Activated B cell treated with CpG ODN at 0.5 μM for 24 hours (primary cell): ENCODE measurements at places on chromosomes 16 and 17.

DNA sequence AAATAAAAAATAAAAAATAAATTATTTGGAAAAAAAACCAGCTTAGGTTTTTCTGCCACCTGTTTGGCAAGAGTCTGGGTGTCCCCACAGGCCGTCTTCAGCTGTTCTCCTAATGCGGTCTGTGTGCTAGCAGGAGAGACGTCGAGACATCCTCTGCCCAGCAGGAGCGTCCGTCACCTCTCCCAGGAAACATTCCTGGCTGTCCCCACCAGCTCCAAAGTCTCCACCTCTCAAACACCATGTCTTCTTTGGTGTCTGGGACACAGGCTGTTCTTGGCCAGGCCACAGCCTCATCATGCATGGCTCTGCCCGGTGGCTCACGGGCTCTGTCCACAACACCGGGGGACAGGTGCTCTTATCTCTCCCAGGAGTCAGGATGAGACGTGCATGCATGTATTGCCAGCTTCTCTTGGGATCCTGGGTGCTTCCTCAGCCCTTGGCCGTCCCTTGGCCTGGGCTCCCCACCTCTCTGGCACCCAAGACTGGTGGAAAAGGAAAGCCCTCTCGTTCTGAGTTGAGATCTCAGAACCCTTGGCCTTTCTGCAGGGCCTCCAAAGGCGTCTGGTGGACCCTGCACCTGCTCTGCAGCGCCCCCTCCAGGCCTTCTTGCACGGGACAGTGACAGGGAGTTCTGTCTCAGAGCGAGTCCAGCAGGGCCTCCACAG, 84.9 kb upstream of the CBX4 start:
- DNase-seq: no peak

GRCh38 chr17:83119987-83120864, 40.8 kb downstream of the METRNL start:
- peak; percentile 55 for DNase-seq

DNA sequence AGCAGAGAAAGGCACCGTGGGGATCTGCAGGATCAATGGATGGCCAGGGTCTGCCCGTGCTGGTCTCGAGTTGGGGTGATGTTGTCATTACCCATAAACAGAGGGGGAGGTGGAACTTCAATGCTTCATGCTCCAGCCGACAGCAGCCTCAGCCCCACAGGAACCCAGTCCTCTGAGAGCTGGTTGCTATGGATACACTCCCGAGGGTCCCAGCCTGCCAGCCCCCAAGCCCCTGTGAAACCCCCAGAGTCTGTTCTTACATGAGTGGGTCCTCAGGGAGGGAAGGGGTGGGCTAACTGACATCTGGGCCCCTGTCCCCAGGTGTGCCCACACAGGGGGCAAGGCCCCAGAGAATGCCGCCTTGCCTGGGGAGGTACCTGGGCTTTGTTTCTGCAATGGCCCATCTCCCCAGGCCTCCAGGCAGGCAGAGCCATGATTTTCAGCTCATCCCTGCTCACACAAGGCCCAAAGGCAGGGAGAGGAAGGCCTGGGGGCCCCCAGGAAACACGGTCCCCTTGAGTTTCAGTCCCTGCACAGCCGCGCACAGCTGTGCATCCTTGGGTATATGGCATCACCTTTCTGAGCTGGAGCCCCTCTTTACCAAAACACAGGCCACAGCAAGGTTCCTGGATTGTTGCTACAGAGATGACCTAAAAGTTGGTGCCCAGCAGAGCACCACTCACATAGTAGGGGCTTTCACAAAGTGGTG, 223.7 kb downstream of the ZNF423 start:
- no peak for DNase-seq

DNA sequence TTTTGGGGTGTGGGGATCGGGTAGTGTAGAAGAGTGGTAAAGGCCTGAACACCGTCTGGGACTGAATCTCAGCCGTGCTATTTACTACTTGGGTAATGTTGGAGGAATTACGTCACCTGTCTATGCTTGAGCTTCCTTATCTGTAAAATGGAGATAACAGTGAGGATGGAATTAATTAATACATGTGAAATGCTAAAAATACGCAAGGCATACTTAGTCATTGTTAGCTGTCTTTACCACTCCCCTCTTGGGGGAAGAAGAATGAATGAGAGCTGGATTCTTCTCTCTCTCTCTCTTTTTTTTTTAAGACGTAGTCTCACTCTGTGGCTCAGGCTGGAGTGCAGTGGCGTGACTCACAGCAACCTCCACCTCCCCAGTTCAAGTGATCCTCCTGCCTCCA, 41.1 kb upstream of the TANGO6 start:
- no peak for DNase-seq

- DNase-seq: no peak
Measured at GRCh38 chr16:81040842-81041241, 5.2 kb downstream of the ATMIN start.

- DNase-seq: no peak
Measured at GRCh38 chr16:62213763-62214162, 177.5 kb upstream of the CDH8 start.

DNA sequence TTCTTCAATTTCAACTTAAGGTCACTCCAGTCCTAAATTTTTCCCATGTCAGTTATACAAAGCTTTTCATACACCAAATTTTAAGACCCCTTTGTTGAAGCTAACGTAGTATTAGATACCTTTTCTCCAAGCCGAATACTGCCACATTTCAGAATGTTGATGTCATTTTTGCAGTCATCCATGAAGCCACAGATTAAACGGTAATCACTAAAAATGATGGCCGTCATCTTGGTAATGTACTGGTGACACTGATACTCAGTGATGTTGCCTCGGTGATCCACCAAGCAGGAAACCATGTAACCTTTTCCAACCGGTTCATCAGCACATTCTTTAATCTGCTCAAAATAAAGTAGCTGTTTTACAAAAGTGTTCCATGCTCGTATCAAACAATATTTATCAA, 82.1 kb upstream of the CLEC18B start:
- no peak for DNase-seq

DNA sequence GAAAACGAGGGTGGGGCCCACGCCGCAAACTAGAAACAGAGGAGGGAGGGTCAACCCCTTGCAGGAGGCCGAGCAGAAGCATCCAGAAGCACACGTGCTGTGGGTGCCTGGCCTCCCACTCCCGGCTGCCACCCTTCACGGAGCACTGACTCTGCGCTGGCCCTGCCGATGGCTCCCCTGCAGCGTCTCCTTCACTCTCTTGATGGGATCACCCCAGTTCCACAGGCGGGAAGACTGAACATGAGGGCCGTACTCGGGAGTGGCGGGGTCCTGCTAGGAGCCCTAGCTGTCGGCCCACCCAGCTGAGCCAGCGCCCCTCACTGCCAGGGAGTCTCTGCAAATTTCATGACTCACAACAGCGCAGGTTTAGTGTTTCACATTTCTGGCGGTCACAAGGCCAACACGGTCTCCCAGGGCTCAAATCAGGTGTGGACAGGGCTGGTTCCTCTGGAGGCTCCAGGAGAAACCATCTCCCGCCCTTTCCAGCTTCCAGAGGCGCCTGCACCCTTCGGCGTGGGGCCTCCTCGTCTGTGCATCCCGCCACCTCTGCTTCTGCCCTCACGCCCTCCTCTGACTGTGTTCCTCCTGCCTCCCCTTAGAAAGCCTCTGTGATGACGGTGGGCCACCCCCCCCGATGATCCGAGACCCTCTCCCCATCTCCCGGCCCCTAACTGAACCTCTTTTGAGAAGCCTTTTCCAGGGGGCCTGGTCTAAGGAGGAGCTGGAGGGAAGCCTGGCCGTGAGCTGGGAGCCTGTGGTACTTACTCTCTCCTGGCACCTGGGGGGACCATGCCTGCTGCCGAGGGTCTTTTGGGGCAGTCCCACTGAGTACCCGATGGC, 2.0 kb downstream of the PTX4 start:
- DNase-seq: no peak

DNA sequence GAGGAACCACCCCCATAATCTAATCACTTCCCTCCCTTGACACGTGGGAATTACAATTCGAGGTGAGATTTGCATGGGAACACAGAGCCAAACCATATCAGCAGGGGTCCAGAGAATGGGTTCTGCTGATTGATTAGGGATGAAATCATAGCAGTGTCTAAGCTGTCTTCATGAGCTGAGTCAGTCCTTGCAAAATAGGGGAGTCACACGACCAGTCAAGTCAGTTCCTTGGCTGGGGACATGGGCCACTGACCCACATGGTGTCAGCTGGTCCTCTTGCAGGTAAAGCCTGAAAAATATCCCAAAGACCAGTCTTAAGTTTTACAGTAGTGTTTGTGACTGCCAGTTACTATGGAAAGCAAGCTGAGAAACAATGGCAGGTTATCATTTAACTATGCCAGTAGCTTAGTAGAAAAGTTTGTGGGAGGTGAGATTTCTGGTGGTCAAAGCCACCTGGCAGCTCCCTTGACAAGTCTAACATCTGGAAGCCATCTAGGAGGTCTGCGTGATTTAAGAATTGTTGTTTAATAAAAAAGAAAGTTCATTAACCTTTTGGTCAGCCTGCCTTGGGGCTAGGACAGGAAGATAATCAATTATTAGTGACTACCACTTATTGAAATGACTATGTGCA, 15.7 kb upstream of the ATF7IP2 start:
- DNase-seq: no peak

DNA sequence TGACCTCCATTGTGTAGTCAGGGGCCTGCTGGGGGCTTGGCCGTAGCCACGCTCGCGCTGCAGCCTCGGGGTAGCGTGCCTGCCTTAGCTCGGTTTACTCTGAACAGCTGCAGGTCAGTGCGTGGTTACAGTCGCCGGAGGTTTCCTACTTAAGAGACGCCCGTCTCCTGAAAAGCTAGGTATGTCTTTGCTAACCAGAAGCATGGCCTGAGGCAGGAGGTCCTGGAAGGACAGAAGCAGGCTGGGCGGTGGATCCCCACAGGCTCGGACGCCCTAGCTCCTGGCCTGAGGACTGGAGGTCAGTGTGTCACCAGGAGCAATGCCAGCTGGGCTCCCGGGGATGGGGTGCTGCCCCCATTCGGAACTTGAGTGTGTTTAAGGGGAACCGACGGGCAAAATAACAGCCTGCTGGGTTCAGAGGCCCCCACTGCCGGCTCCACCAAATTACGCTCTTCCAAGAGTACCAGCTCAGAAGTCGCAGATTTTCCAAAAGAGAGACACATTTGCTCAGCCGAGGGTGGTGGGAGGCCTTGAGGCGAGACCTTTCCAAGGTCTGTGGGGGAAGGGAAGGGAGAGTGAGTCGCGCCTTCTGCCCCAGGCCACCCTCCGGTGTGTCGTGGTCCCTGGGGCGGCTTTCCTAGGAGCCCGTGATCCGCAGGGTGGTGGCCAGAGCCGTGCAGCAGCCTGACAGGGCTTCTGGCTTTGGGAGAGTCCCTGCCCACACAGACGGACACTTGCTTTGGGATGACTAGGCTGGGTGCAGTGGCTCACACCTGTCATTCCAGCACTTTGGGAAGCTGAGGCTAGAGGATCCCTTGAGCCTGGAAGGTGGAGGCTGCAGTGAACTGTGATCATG, 3.9 kb upstream of the GNG13 start:
- no peak for DNase-seq

- no peak for DNase-seq
Measured at GRCh38 chr16:60419859-60420258, 1616.4 kb downstream of the CDH8 start.

DNA sequence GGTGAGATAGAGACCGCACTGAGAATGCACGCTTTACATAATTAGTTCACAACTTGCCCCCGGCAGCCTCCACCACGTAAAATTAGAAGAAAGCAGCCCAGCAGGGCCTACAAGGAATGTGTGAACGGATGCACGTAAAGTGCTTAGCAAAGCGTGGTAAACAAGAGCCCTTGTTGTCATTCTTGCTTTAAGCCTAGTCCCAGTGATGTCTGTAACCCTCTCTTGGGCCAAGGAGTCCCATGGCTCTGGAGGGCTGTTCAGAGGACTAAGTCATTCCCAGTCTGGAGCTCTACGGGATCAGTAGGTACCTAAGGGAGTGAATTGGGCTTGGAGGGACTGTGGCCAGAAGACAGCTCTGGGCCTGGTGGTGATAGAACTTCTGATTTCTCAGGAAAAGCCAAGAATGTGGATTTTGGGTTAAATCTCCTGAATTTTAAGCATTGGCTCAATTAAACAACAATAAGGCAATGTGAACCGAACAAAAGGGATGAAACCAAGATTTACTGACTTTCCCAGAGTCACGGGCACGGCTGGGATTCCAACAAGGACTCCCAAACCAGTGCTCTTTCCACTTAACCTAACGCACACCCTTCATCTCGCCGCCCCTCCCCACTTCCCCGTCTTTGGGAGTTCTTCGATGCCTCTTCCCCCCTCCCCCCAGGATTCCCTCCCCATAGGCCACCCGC, 775 bp upstream of the CHP2 start:
- no peak for DNase-seq

DNA sequence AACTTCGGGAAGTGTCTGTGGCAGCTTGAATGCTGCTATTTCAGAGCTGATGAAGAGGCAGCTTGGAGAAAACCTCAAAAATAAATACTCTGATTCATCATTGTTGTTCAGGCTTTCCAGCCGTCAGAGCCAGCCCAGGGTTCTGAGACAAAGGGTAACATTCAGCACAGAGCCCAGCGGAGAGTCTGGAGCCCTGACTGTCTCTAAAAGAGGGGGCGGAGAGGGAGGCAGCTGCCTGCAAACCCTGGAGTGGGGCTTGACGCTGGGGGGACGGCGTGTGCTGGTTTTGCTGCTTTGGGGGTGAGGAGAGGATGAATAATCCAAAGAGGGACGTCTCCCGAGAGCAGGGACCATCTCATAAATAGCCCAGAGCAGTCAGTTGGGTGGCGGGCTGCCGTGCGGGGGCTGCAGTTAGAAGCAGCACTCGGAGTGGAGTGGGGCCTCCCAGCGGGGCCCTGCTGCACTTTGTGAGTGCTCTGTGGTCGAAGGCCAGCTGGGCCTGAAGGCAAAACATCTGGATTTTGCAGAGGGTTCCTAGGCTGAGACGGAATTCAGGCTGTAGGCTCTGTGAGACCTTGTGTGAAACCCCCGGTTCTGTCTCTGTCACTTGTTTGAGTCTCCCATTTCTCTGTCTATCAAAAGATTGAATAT, 237.8 kb downstream of the PRKCA start:
- DNase-seq: no peak

- no peak for DNase-seq
Measured at GRCh38 chr16:27993587-27993986, 69.9 kb downstream of the GSG1L start.

- no peak for DNase-seq
Measured at GRCh38 chr16:72983241-72983640, 64.7 kb downstream of the ZFHX3 start.

DNA sequence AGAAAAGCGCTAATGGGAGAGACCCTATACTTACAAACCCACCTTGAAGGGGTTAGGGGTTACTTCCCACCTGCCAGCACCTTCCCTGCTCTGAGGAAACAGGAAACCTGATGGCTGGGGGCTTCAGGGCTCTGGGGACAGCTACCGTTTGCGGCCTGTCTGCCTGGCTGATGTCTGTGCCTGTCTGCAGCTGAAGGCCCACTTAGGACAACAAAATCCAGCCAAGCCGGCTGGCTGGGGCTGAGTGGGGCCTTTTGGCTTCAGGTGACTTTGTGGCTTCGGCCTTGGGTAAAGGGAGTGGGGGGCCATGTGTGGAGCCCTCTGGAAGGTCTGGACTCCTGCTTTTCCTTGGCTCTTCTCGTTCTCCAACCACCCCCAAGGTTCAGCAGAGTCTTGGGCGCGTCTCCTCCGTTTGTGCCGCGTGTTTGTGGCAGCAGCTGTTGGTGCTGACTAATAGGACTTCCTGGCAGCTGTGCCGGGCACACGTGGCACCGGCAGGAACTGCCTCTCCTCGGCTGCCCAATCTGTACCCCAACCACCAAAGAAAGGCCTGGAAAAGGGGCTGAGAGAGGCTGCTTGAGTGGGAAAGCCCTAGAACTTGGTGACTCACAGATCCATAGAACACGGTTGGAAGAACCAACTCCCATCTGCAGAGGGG, 186.7 kb downstream of the MSI2 start:
- DNase-seq: peak; percentile 35

- no peak for DNase-seq
Measured at GRCh38 chr17:32528825-32529224, 42.0 kb downstream of the CDK5R1 start.
